ENCODE measurements at places on chromosomes 4 and X.

DNA sequence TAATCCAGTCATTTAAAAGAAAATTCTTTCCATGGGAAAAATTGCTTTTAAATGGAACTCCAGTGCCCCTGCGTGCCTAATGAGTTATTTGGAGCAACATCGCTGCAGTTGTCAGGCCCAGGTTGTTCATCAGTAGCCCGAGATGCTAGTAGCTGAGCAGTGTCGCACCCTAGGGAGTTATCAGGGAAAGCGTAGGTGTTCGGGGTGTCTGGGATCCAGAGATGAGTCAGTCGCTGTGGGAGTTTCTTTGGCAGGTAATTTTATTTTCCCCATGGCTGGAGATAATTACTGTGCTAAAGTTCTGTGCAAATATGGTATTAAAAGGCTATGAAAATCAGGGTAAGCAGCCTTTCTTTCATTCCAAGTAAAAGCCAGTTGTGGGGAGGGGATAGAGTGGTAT is 49.4 kb downstream of the ANXA3 start:
- no peak overlapping the region for H3K27ac ChIP-seq
- no peaks in the 10 kb centered on the region for H3K36me3 ChIP-seq
- DNase-seq = no peak
- H3K4me3 ChIP-seq = no peak overlapping the region

DNA sequence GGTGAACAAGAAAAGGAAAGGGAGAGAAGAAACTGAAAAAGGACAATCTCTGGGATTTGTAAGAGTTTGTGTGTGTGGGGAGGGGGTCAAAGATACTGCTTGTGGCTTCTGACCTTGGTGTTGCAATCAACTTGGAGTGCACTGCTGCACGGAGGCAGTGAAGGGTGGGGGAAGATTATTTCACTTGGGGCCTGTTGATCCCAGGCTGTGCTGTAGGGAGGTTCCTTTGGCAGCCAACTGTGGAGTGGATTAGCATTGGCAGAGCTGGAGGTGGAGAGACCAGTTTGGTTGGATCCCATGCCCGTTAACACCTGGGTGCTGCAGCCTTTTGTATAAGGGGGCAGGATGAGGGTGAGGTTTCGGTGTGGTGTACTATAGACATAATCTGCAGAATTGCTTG is 38.2 kb downstream of the AFF1 start:
- no peaks in the 10 kb centered on the region for H3K27me3 ChIP-seq
- H3K4me1 ChIP-seq = no peaks in the 10 kb centered on the region
- H3K36me3 ChIP-seq = no peaks in the 10 kb centered on the region

DNA sequence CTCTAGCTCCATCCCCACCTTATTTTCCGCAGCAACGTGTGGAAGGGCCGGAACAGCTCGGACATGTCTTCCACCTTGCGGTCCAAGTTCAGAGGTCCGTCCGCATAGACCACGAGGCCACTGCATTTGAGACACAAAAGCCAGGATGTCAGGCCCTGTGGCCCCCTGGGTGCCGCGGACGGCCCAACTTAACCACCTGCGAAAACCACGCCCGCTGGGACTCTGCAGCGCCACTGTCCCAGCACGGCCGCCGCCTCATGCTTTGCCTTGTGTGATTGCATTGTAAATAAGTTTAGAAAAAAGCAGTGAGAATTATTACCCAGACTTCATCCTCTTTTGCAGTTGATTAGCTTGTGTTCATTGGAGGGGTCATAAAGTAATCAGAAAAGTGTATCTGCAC is 58.2 kb upstream of the MXD4 start:
- DNase-seq = no peak
- H3K27me3 ChIP-seq = no peaks in the 10 kb centered on the region
- no peak overlapping the region for H3K27ac ChIP-seq
- no peak overlapping the region for H3K4me3 ChIP-seq

DNA sequence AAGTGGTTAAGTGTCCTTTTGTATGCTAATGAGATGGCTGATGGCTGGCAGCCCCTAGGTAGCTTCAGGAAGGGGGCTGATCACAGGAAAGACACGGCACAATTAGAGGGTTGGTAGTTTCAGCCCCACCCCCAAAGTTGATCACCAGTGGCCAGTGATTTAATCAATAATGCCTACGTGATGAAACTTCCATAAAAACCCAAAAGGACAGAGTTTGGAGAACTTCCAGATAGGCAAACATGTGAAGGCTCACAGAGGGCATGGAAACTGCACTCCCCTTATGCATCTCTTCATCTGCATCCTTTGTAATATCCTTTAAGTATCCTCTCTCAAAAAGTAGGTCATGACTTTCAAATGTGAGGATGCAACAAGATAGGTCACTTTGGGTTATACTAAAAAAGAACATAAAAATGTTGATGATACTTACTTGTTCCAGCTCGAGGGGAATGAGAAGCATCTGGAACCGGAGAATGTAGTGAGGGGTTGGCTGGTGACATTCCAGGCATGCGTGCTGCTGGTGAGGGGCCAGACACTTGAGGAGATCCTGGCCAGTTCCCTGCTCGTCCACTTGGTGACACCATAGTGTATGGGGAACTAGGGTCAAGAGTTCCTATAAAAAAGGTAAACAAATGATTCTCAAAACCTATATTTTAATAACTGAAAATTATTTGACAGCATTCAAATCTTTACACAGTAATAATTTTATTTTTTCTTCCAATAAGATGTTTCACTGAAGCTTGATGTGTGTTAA is 16.7 kb upstream of the CXorf38 start:
- H3K4me3 ChIP-seq = no peak overlapping the region
- no peaks in the 10 kb centered on the region for H3K27me3 ChIP-seq
- H3K27ac ChIP-seq = peak overlapping the region; percentile 1
- no peak for DNase-seq

GRCh38 chr4:24582235-24582832 is 2.0 kb downstream of the DHX15 start:
- H3K27me3 ChIP-seq = no peaks in the 10 kb centered on the region
- H3K36me3 ChIP-seq = peaks cover 9% of the 10 kb centered on the region
- H3K4me3 ChIP-seq = peak overlapping the region; percentile 94
- H3K4me1 ChIP-seq = peaks cover 45% of the 10 kb centered on the region
- H3K27ac ChIP-seq = peak overlapping the region; percentile 94
- DNase-seq = no peak

DNA sequence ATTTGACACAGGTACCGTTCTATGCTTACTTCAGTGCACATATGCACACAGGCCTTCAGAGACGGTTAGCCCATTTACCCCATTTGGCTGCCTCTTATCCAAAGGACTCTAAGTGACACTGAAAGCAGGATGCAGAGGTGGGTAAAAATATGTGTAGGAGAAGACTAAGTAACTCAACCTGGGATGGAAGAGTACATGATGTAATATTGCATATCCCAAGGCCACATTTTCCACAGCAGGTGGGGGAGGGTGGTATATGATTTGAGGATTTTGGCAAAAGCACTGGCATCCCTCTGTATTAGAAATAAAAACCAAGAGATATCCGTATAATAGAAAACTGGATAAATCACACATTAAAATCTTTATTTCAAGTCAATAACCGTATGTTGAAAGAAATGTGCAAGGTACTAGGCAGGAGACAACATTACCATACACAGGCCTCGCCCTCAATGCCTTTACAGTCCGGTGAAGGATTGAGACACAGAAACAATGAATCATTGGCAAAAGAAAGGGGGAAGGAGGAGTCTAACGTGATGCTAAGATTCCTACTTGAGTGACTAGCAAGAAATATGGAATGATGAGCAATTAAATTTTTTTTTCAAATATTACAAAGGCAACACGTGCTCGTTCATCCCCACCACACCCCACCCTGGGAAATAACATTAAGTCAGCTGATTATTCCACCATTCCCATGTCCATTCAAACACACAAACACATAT is 161.0 kb upstream of the RASGEF1B start:
- H3K36me3 ChIP-seq = no peaks in the 10 kb centered on the region
- no peak overlapping the region for H3K27ac ChIP-seq
- H3K4me1 ChIP-seq = no peaks in the 10 kb centered on the region
- no peak for DNase-seq
- no peaks in the 10 kb centered on the region for H3K27me3 ChIP-seq
- H3K4me3 ChIP-seq = no peak overlapping the region

DNA sequence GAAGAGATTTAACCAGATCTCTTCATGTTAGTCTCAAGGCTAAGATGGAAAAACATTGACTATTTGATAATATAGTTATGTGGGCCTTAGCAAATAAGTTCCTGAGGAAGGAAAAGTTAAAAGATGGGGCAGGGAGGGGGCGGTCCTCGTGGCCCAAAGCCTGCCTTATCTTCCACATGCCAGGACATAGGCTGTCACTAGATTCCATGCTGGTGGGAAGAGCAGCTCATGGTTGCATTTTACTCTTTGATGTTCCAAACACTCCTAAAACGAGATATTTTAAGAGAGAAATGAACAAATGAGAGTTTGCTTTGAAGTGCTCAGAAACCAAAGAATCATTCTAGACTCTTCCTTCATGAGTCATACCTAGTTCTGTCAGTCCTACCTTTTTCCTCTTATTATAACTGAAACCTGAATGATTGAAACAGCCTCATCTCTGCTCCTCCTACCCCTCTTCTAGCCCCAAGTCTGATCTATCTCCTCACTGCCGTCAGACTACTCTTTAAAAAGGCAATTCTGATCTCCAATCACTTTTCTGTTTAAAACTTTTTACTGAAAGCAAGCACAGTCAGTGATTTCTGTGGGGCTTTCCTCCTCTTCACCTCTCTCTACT is 25.1 kb downstream of the RAB9B start:
- no peaks in the 10 kb centered on the region for H3K27me3 ChIP-seq
- no peak overlapping the region for H3K4me3 ChIP-seq

GRCh38 chr4:622071-622995 is 3.0 kb upstream of the PDE6B start:
- H3K4me3 ChIP-seq = no peak overlapping the region
- H3K36me3 ChIP-seq = no peaks in the 10 kb centered on the region
- H3K27me3 ChIP-seq = no peaks in the 10 kb centered on the region
- no peak overlapping the region for H3K27ac ChIP-seq
- H3K4me1 ChIP-seq = no peaks in the 10 kb centered on the region

- no peak overlapping the region for H3K27ac ChIP-seq
- no peaks in the 10 kb centered on the region for H3K36me3 ChIP-seq
- no peaks in the 10 kb centered on the region for H3K27me3 ChIP-seq
- H3K4me3 ChIP-seq = no peak overlapping the region
- no peaks in the 10 kb centered on the region for H3K4me1 ChIP-seq
These were observed 45.4 kb downstream of the KIT start for GRCh38 chr4:54703182-54703581.

Measured in naive thymus-derived CD4-positive, alpha-beta T cell (primary cell).